ENCODE measurements at places on chromosomes 4 and X.

DNA sequence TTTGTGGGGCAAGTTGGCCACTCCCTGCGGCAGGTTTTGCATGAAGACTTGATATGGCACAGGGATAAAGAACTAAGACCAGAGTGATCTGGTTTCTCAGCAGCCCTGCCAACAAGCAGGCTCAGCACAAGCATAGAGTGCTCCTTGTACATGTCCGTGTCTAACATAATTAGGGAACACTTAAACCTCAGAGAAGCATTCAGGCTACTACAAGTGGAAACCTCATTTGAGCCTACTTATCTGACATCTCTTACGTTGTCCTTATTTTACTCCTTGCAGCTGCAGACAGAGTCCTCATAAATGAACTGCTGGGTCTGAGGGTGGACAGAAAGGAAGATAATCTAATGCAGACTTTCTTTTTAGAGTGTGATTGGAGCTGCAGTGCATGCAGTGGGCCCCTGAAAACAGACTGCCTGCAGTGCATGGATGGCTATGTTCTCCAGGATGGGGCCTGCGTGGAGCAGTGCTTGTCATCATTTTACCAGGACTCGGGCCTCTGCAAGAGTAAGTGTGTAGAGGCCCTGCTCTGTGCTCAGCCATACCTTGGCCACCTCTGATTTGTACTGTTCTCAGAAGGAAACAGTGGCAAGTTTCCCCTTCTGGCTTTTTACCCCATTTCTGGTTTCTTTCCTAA is 179.1 kb upstream of the ANXA3 start:
- DNase-seq: no peak

DNA sequence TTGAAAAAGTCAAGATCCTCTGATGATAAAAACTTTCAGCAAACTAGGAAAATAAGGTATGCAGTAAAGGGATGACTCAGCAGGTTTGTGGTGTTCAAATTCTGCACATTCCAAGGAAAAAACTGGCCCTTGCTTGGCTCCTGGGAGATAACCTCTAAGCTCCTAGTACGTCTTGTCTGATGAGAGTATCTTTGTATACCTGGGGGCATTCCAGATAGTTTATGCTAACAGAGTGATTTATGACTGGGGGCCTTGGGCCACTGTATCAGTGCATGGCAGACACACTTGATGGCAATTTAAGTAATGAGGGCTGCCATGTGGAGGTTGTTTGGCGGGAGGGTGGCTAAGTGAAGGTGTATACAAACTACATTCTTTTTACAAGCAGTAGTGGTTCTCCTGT is 56.9 kb downstream of the NSG1 start:
- DNase-seq: no peak

DNA sequence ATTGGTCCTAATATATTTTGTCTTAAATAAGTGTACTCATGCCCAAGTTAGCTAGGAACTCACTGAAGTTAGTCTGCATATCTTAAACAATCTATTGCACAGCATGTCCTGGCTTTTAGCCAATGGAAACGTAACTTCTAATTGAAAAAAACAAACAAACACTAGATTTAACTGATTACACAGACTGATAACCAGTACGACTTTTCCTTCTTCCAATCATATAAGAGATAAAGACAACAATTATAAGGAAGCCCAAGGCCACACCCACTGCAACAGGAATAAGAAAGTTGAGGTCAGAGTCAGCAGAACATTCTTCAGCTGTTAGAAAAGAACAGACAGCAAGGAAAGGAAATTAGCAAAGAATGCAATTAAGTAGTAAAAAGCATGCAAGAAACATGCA is 40.8 kb downstream of the LAMP2 start:
- DNase-seq: no peak

DNA sequence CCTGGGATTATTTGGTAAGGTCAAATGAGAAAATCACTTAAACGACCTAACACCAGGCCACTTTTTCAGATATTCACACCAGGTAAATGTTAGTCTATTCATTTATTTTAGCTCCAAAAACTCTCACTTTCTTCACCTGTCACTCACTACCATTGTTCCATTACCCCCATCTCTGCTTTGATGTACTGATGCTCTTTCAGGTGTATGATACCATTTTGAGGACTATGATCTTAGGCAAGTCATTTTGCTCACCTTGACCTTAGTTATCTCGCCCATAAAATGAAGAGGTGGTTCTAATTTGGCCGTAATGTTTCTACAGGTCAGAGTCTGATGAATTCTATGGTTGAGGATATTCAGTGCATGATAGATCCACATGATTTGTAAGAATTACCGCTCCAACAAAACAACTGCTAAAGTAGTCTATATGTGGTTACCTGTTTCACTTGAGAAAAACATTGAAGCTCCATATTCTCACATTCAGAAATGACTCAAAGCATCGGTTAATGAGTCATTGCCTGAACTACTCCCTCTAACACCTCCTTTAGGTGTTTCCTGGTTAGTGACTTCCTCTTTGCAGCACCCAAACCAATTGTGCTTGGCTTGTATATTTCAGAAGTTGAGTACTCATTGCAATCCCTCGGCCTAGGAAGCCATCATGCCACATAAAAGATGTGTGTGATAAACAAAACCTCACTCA is 4.5 kb downstream of the DTHD1 start:
- no peak for DNase-seq

DNA sequence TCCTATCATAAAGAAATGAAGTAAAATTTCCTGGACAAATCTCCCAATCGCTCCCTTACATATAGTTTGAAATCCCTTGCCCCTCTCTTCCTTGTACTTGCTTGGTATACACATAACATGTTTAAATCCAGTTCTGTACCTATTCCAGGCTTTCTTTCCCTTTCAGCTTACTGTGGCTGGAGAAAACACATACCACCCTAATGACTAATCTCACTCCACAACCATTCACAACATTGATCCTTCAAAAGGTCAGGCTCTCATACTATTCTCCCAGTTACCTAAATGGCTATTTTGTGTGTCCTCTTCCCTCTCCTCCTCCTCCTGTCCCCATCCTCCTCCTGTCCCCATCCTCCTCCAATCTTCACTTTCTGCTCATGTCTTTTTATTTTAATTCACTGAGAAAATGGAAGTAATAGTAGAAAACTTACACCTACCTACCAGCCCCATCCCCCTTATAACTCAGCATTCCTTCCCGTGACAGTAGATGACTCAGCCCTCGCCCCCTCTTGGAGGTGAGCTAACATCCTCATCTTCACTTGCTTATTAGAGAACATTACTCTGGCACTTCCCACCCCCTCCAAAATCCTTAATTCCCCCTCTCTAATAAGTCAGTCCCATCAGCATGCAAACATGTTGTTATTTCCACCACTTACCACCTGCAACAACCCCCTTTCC is 77.5 kb downstream of the IL15 start:
- DNase-seq: no peak

DNA sequence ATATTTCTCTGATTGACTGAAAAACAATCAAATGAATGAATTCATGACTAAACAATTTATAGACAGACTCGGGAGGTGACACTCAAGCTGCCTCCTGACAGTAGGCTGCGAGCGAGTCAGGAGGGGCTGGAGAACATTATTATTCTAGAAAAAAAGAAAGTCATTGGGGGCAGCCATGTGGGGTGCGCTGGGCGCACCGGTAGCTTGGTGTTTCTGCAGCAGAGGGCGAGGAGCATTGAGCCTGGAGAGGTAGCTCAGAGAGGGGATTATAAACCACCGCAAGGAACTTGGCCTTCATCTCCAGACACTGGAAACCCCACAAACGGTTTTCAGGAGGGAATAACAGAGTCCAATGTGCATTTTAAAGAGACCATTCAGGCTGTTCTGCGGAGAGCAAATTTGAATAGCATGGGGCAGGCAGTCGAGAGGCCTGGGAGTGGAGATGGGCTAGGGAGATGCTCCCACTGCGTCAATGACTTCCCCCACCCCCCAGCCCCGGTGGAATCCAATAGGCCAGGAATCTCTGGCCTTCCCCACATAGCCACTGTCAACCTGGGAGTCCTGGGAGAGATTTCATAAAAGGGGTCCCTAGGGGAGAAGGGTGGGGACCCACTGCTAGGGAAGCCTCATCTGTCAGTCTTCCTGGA is 168.3 kb downstream of the BCOR start:
- no peak for DNase-seq

DNA sequence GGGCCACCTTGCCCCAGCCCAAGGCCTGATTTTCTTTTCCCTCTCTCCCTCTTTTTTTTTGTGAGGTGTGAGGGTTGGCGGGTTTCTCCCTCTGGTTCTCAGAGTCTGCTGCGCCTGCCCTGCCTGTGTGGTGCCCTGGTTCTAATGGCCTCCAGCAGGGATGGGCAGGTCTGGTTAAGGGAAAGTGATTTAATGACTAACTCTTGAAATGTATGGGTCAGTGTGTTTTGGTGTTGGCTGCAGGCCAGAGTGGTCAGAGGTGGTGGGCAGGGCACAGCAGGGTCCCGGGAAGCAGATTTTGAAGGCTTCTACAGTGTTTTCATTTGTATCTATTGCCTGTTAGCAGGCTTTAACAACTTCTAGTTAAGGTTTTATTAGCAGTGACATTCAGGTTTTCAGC is 39.0 kb downstream of the JADE1 start:
- DNase-seq: no peak

DNA sequence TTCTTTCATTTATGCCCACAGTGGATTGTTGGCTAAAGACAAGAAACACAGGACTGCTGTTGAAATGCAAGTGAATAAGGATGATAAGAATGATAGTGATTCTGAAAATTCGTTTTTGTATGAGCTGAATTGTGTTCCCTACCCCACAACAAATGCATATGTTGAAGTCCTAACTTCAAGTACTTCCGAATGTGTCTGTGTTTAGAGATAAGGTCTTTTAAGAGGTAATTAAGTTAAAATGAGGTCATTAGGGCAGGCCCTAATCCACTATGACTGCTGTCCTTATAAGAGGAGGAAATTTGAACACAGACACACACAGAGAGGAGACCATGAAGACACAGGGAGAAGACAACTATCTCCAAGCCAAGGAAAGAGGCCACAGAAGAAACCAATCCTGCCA is 126.6 kb upstream of the ACSL4 start:
- DNase-seq: no peak

GRCh38 chrX:125436855-125437254 is 117.2 kb downstream of the TEX13C start:
- no peak for DNase-seq

- no peak for DNase-seq
Observed at GRCh38 chrX:154430916-154431315, 2.4 kb downstream of the ATP6AP1 start.

DNA sequence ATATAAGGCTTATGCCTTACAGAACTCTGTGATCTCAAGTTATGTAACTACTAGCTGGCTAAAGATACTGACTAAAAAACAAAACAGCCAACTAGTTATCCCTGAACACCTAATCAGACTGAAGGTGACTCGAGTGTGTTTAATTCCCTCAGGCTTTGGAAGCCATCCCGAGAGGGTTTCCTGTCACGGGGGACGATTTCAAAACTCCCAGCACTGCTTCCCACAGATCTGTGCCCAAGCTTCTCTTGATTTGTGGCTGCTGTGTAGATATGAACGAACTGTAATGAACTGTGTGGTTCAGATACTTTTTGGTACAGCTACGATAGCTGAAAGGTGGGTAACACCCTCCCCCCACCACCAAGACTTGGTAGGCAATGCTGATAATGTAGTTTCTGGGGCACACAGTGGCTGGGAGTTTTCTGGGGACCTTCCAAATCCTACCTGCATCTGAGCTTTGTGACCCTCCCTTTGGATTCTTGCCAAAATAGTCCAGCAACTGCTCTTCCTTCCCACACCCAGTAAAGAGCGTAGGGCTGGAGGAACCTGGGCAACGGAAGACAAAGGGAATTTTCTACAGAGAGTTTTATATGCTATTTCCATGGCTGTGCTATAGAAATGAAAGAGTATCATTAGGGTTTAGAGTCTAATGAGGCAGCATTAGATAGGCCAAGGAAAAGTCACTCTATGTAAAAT is 148.8 kb downstream of the MGST2 start:
- no peak for DNase-seq

GRCh38 chr4:185412412-185412811 is 13.4 kb downstream of the UFSP2 start:
- DNase-seq: no peak

- DNase-seq: no peak
Observed at GRCh38 chr4:183397741-183398297, 46.6 kb upstream of the CDKN2AIP start.

DNA sequence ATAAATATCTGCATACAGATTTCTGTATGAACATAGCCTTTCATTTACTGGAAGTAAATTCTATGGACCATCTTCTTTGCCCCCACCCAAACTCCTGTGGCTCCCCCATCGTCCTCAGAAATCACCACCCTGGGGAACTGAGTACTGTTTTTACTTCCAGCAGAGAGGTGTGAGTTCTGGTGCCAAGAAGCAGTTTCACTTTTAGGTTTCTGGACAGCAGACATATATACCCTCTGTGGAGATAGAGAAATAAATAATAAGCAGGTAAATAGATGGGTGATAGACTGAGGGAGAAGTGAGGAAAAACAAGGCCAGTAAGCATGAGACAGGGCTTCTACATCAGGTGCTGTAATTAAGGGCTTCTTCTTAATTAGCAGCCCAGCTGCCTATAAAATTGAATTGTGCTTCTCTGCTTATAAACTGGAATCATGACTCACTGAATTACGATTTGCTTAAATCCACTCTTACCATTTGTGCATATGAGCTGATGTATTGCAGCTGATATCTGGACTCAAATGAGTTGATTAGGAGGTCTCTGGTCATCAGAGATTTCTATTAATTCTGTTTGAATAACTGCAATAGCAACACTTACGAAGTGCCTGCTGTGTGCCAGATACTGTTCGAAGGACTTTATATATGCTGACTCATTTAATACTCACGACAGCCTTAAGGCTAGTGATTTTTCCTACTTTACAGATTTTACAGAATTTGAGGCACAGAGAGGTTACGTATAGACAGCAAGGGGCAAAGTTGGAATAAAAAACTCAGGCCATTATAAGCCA is 60.8 kb upstream of the DHX15 start:
- DNase-seq: no peak
